ENCODE measurements at places on chromosomes 4 and X.
A peak's percentile ranks its signal among the peaks of the same experiment; 100 is the strongest.

DNA sequence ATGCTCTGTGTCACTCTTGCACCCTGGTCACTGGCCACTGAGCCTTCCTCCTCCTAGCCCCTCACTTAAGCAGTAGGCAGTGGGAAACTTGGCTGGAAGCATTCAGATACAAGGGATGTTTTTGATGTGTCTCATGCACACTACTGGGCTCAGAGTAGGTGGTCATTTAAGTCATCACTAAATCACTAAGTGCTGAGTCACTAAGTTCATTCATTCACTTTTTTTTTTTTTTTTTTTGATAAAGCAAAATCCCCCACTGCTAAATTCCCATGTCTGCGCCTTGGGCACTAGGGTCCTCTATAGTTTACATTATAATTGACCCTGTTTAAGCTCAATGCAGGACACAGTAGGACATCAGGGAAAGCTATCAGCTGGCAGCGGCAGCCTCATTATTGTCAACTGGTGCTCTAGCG is 182.4 kb upstream of the MBNL3 start:
- no peak for DNase-seq

DNA sequence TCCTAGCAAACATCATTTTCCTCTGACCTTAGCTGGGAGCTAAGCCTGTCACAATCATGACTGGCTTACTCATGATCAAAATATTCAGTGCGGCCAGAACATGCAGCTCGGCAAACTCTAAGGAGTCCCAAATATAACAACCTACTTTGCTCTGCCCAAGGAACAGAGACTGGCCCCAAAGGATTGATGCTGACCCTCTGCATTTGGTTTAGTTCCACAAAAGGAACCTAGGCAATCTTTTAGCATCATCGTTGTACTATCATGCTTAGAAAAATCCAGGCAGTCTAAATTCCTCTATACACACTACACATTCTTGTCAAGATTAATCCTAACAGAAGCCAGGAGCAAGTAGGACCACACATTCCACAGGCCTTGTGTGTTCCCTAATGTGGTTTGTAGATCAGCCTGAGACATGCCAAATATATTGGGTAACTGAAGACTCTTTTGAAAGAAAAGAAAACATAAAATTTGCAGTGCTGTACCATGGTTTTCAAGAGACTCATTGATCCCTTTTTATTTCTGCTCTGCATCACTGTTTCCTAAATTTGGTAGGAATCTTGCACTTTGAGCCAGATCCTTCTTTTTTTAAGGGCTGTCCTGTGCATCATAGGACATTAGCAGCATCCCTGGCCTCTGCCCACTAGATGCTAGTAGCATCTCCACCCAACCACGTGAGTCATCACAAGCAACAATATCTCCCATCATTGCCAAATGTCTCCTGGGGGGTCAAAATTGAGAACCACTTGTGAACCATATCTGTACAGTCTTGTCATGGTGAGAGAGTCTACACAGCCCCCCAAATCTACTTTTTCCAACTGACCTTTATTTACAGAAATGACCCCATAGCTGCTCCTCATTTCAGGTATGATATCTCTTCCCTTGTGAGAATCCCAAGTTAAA is 17.6 kb upstream of the CC2D2A start:
- DNase-seq: no peak

DNA sequence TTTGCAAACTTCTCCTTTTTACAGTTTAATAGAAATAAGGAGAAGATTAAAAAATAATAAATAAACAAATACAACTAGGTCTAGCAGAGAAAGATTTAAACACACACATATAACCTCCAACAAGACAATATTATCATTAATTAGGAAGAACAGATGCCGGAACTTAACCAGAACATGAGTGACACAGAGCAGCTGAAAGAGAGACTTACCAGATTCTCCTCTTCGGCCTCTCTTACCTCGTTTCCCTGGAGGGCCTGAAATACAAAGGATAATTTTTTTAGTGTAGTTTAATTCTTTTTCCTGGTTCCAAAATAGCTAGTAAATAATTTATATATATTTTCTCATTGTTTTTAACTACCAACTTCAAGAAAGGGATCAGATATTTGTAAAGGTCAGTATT is 252.5 kb downstream of the COL25A1 start:
- no peak for DNase-seq

GRCh38 chr4:119130365-119131065 is 5.1 kb upstream of the MYOZ2 start:
- DNase-seq: no peak

DNA sequence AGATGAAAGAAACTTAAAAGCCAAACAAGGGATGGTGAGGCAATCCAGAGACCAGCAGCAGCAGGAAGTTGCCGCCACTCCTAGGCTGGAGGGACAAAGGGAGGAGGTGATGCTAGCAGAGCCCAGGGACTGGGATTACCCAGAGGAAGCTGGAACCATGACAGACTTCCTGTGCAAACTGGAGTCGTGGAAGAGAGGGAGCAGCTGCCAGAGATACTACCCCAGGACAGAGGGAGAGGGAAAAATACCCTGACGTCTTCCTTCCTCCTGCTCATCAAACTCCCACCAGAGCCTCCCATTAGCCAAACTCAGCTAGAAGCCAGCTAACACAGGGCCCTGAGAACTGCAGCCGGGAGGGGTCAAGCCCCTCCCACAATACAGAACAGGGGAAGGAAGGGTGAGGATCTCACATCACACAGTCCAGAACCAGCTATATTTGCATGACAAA is 101.2 kb upstream of the KLF3 start:
- DNase-seq: no peak

GRCh38 chr4:90421161-90421560 is 294.0 kb downstream of the CCSER1 start:
- no peak for DNase-seq

DNA sequence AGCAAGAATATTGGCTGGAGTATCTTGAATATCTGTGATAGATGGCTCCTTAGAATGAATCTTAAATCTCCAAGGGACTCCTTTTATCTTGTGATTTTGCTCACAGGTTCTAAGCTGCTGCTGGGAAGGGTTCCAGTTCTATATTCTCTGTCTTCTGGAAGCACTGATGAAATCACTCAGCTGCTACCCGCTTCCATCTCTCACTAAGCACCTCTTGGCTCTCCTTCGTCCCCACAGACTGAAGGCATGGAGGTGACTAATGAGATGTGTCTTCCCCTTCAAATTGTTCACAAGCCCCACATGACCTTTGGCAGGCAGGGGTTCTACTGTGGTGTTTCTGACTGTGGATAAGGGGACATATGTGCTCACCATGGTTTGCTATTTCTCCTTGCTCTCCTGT is 75.9 kb downstream of the C4orf51 start:
- DNase-seq: no peak

- peak; percentile 7 for DNase-seq
Observed at GRCh38 chr4:15963576-15963975, 601 bp upstream of the FGFBP2 start.

GRCh38 chr4:151315212-151315886 is 10.1 kb downstream of the SH3D19 start:
- DNase-seq: no peak

DNA sequence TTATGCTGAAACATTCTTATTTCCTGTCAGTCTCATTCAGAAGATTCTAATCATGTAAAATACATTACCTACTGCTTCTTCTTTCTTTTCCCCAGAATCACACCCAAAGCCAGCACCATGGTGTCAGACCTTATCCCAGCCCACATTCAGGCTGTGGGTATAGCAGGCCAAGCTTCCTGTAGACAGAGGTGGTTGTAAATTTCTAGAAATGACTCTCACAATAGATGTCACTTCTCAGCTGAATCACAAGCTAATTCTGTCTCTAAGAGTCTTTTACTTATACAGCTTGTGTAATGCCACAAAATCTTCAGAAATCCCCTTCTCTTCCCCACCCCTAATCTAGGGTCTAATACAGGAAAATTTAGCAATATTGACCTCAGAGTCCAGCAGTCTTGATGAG is 239.6 kb downstream of the PARM1 start:
- DNase-seq: no peak

DNA sequence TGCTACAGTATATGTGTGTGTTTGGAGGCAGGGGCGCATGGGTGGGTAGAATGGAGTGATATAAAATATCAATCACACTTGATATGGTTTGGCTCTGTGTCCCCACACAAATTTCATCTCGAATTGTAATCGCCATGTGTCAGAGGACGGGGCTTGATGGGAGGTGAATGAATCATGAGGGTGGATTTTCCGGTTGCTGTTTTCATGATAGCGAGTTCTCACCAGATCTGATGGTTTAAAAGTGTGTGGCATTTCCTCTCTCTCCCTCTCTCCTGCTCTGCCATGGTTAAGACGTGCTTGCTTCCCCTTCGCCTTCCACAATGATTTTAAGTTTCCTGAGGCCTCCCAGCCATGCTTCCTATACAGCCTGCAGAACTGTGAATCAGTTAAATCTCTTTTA is 14.8 kb downstream of the SOWAHB start:
- DNase-seq: no peak

DNA sequence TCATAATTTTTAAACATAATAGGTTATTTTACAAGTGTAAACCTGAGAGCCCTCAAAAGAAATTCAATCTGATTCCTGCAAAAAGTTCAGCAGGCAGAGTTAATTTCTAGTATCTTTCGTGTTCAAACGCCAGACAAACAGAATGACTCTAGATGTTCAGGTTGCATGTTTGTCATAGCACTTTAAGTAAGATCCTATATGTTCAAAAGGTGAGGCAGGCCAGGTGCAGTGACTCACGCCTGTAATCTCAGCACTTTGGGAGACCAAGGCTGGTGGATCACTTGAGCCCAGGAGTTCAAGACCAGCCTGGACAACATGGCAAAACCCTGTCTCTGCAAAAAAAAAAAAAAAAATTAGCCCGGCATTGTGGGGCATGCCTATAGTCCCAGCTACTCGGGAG is 1.1 kb upstream of the RASSF6 start:
- no peak for DNase-seq

DNA sequence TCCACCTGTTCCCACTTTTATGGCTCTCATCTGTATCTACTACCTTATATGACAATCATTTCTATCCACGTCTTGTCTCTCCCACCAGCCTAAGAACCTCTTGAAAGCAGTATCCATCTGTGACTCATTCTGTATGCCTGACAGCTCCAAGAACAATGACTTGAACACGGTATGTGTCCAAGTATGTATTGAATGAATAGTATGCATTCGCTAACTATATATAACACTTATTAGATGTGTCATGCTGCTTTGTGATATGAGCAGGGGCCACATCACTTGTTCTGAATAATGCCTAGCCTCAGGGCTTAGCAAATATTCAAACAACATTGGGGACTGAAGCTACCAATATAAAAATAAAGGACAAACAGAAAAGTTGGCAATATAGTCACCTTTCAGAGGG is 4.9 kb downstream of the OPHN1 start:
- DNase-seq: no peak

GRCh38 chr4:92618968-92619367 is 315.2 kb downstream of the GRID2 start:
- DNase-seq: no peak

- no peak for DNase-seq
Observed at GRCh38 chr4:153137159-153137558, 67.1 kb upstream of the TRIM2 start.

GRCh38 chr4:13994016-13994415 is 366.5 kb upstream of the BOD1L1 start:
- DNase-seq: no peak

DNA sequence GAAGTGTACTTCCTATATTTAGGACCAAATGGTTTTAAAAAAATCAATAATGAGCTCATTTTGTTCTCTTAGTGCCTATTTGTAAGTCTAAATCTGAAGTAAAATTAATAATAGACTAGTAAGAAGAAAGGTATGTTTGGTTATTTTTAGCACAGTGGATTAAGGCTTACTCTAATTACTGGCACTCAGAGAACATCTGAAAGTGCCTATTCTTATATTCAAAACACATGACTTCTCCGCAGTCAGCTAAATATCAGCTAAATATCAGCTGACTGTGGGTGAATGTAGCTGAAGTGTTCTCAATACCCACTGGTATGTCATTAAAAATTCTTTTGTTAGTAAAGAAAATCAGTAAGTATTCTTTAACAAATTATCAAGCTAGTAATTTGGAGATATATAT is 6.0 kb downstream of the AP1S2 start:
- DNase-seq: no peak

DNA sequence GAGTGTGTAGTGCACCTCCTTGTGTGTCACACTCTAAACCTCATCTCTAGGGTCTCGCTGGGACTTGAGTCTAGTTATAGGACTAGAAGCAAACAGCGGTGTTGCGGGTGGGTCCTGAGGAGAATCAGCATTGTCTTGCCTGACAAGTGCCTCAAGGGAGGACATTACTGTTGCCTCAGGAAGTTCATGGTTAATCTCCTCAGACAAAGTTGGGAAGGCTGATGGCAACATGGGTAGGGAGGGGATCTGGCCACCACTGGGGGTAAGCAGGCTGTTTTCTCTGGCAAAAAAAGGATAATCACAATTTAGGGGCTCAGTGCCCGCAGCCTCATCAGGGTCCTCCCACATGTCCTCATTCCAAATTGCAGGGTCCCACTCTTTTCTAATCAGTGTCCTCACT is 12.4 kb downstream of the ASB12 start:
- no peak for DNase-seq

GRCh38 chr4:39323821-39324220 is 42.3 kb downstream of the RFC1 start:
- DNase-seq: no peak

GRCh38 chr4:131427000-131427399 is 1722.1 kb upstream of the PCDH10 start:
- no peak for DNase-seq

DNA sequence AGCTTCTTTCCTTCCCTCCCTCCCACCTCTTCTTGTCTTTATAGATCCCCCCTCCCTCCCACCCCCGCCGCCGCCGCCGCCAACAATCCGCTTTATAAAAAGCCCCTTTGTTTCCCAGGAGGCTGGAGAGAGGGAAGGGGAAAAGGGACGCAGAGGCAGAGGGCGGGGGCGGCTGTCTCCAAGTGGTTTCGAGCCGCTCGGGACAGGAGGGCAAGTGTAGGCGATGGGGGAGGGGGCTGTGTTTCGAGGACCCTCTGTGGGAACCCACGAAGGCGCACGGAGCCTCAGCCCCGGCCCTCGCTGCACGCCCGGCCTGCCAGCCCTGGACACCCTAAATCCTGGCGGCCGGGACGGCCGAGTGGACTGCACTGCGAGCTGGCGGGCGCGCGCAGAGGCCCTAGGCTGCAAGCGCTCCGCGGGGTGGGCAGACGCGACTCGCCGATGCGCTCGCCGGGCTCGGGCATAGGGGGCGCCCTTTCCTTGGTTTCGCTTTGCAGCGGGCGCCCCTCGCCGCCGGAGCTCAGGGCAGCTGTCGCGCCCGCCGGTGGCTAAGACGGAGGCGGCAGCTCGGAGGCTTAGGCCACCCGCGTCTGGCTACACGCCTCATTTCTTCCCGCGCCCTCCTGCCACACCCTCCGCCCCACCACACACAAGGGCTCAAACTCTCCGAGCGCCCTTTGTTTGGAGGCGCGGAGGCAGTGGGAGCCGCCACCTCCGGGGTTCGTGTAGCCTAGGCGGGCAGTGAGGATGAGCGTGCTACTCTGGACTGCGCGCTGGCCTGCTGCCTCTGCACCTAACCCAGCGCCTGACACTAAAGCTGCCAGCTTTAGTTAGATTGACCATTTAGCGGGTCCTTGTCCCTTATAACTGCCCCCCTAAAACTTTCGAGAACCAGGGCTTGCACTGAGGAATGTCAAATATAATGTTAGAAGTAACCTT is 2.2 kb downstream of the MAMLD1 start:
- peak; percentile 77 for DNase-seq

- no peak for DNase-seq
Observed at GRCh38 chrX:2483398-2484060, 17.2 kb downstream of the DHRSX start.

GRCh38 chr4:74056114-74056857 is 17.8 kb upstream of the CXCL3 start:
- no peak for DNase-seq
